ENCODE measurements at places on chromosomes 4 and X.

DNA sequence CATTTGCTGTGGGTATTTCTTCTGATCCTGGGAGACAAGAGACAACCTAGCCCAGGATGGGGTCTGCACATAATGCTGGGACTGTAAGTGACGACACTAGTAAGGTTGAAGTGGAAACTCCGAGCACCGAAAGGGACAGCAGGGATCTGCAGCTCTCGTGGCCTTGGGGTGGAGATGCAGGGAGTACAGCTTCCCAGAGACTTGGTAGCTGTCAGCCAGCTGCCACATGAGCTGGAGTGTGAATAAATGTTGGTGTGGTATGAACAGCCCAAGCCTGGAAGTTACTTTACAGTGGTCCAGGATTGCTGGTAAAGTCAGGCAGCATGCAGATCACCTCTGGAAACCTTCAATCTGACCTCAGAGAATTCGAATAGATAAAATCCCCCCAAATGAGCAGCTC lies 97.6 kb downstream of the FAM193A start:
- no peak for DNase-seq

DNA sequence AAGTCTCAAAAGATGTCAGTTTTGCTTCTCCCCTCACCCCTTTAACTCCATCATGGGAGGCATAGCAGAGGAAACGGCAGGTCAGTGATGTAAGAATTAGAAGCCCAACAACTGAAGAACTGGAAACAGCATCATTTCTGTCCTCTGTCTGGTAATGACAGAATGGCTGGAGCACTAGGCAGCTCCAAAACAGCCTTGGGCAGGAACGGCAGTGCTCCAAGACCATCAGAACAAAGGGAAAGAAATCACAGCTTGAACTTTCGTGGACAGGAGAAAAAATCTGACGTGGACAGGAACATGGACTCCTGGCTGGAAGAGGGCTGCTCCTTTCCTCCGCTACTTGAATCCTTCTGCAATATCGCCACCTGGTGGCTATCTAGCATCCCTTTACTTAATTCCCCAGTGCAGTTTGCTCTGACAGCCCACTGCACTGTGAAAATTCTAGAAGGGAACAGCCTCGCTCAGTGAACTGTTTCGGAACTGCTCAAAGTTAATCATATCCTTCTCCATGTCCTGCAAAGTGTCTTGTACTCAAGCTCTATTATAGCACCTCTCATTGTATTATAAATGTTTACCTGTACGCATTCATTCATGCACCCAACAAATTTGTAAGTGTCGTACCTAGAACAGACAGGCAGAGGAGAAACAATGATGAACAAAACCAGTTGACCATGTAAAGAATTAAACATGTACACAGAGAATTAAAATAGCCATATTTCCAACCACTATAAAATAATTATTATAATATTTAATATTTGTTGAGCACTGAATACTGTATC lies 20.4 kb downstream of the SLC25A53 start:
- DNase-seq, result peak; percentile 75

- no peak for DNase-seq
Observed at GRCh38 chr4:40255393-40256281, 58.8 kb downstream of the RHOH start.

- DNase-seq, result no peak
Observed at GRCh38 chr4:121390335-121390734, 9.5 kb upstream of the QRFPR start.

- DNase-seq, result no peak
Observed at GRCh38 chr4:91826186-91826585, 477.6 kb upstream of the GRID2 start.

DNA sequence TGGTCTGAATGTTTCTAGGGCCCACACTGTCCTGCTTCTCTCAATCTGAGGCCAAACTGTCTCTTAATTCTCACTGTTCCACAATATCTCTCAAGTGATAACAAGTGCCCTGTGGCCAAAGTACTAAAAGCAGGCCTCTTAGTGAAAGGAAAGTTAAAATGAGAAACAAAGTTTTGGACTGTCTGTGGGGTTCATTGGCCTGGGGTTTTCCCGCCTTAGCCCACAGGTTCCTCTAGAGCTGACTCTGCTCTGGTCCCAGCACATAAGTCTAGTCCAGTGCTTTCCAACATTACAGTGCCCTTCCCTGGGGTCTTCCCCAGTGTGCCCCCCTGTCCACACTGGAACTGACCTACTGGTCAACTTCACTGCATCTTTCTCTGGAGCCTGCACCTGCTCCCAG lies 6.3 kb downstream of the MAGEB1 start:
- DNase-seq, result no peak

DNA sequence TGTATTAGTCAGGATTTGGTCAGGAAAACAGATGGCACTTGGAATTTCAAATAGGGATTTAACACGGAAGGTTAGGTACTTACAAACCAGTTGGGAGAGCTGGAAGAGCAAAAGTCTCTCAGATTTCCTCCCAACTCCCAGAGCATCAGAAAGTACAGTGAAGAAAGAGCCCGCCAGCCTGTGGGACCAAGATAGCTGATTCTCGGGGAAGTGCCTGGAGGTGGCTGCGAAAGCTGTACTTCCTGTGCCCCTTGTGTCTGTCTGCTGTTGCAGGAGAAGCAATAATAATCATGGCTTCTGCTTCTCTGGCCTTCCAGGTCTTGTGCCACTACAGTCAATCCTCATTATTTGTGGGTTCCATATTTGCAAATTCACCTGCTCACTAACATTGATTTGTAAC lies 221.0 kb upstream of the BCOR start:
- no peak for DNase-seq

DNA sequence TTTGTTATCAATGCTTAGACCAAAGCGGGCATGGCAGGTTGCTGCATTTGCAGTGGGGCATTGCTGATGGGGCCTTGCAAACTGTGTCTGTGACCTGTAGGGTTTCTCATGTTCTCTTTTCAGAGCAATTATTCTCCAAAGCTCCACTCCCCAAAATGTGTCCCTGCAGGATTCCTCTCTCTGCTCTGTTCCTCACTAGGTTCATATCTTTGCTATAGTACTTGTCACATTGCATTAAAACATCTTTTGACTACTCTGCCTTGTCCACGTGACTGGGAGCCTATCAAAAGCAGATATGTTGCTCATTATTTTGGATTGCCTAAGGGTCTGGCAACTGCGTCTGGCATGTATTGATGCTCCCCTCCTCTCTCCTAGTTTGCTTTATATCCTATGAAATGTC lies 177.7 kb upstream of the MID1 start:
- DNase-seq, result no peak

DNA sequence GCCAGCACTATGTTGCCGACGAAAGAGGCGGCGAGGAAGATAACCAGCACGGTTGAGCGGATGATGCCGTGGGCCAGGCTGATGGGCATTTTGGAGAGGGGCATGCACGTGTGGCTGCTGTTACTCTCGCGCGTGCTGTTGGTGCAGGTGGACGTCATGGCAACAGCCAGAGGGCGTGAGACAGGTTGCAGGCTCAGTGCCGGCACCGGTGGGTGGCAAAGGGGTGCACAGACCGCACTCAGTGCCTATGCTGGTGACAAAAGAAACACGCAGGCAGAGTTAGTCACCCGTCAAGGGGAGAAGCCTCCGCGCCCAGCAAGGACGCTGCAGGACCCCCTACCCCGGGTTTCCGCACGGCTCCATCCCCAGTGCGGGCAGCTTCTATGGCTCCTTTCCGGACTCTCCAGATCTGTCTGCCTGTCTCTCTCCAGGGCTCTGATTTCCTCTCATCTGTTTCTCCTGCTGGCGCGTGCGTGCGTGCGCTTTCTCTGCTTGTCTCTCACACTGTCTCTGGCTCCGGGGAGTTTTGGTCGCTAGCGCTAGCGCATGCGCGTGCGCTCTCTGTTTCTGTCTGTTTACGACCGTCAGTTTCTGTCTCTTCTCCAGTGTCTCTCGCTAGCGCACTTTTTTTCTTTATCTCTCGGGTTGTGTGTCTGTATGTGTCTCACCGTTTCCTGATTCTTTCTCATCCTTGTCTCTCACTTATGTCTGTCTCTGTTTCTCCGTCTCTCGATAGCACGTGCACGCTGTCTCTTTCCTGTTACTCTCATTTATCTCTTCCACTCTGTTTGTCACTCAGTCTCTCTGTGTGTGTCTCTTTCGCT lies 2.1 kb downstream of the GPR101 start:
- peak; percentile 46 for DNase-seq

DNA sequence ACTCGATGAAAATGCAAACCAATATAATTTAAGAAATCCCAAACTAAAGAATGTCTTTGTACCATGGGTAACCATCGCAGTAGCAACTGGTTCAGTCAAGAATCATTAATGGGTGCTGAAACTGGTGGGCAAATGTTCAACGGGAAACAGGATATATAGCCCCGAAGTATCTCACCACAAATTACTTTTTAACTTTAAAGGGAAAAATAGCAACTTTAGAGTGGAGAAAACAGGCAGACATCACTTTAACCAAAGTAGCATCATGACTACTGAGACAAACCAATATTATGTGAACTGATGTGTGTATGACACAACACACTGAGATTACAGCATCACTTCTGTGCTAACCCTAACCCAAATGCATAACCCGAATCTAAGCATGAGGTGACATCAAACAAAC lies 33.8 kb upstream of the SLAIN2 start:
- DNase-seq, result no peak

DNA sequence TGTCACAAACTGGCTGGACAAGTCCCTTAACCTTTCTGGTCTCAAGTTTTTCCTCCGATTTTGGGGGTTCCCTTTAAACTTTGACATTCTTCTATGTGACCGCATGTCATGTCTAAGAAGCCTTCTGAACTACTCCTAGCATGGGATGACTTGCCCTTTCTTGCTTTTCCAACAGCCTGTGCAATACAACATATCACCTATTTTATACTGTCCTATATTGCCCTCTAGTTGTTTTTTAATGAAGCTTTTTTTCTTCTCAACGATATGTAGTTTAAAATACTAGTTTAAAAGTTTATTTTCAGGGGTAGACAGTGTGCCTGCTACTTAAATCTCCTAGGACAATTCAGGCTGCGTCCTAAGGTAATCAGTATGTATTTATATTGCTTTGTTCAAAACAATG lies 1.0 kb upstream of the IGBP1 start:
- DNase-seq, result no peak
